Naive thymus-derived CD4-positive, alpha-beta T cell (primary cell): ENCODE measurements at places on chromosomes 4 and X. TPM values are rescaled to one million over a fixed set of nuclear protein-coding genes. Genes with fewer than 3 reads are reported as not detected.

MPC1L gene
- total RNA-seq = not detected in 2 replicates

C1QTNF7 gene
- total RNA-seq = not detected in 2 replicates

DNA sequence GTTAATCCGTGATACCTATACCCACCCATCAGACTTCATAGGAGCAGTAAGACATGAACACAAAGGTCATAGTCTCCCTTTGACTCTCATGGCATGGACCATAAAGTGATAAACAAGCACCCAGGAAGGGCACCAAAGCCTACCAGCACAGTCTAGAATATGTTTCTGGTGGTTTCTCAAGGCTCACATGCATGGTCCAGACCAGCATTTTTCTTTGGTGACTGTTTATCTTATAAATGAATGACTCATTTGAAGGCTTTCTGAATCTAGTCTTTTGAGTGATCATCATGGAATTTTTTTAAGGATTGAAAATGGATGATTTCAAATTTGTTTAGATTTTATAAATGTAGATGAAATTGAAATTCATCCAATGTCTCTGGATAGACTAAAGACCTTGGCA lies 32.0 kb upstream of the AMELX start:
- DNase-seq = no peak
- no peaks in the 10 kb centered on the region for H3K27me3 ChIP-seq
- no peaks in the 10 kb centered on the region for H3K36me3 ChIP-seq
- H3K4me1 ChIP-seq = no peaks in the 10 kb centered on the region
- no peak overlapping the region for H3K27ac ChIP-seq
- H3K4me3 ChIP-seq = no peak overlapping the region

GRCh38 chr4:138537731-138538490 lies 295.8 kb upstream of the SLC7A11 start:
- no peaks in the 10 kb centered on the region for H3K27me3 ChIP-seq
- H3K4me1 ChIP-seq = no peaks in the 10 kb centered on the region
- no peak for DNase-seq
- no peak overlapping the region for H3K27ac ChIP-seq
- H3K4me3 ChIP-seq = no peak overlapping the region
- no peaks in the 10 kb centered on the region for H3K36me3 ChIP-seq

GRCh38 chr4:2768921-2769336 lies 12.8 kb upstream of the TNIP2 start:
- no peak for DNase-seq
- no peaks in the 10 kb centered on the region for H3K27me3 ChIP-seq
- H3K27ac ChIP-seq = no peak overlapping the region
- H3K36me3 ChIP-seq = no peaks in the 10 kb centered on the region
- H3K4me1 ChIP-seq = no peaks in the 10 kb centered on the region
- H3K4me3 ChIP-seq = no peak overlapping the region

PAGE2B gene
- total RNA-seq = not detected

DNA sequence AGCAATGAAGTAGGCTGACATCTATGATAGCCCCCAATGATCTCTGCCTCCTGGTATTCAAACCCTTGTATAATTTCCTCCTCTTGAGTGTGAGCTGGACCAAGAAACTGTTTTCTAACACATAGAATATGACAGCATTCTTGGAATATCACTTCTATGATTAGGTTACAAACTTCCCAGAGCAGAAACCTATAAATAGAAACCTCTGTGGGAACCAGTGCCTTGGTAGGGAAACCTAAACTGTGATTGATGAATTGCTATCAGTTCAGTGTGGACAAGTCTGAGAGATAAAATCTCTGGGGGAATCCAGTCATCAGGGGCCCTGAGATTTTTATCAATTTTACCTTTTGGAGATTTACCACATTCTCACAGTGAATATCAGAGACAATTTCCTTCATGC lies 756.5 kb upstream of the AGA start:
- no peaks in the 10 kb centered on the region for H3K36me3 ChIP-seq
- no peak for DNase-seq
- no peaks in the 10 kb centered on the region for H3K4me1 ChIP-seq

DNA sequence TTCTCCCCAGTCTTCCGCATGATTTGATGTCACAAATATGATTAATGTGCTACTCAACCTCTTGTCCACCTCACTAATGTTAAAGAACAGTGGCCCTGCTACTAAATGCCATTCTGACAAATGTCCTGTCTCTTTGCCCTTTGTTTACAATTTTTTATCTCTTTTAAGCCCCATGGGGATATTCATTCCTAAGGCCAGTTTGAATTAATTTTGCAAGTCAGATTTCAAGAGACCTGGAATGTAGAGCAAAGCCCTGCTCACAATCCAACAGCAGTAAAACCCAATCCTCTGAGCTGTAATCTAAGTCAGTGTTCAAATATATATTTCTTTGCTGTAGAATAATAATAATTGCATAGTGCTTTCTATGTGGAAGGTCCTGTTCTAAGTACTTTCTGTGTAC lies 81.2 kb downstream of the LDB2 start:
- DNase-seq = no peak
- no peak overlapping the region for H3K27ac ChIP-seq
- no peaks in the 10 kb centered on the region for H3K4me1 ChIP-seq

- no peaks in the 10 kb centered on the region for H3K4me1 ChIP-seq
- no peaks in the 10 kb centered on the region for H3K27me3 ChIP-seq
- H3K27ac ChIP-seq = no peak overlapping the region
These were observed 652.9 kb downstream of the ADGRL3 start for GRCh38 chr4:61853041-61853440.

BEX1 gene
- total RNA-seq = 1.5 TPM

MOSPD2 gene
- 7.1 TPM for total RNA-seq

- H3K36me3 ChIP-seq = no peaks in the 10 kb centered on the region
- H3K27ac ChIP-seq = no peak overlapping the region
- DNase-seq = no peak
- no peaks in the 10 kb centered on the region for H3K4me1 ChIP-seq
- no peak overlapping the region for H3K4me3 ChIP-seq
These were observed 29.0 kb downstream of the CLDN22 start for GRCh38 chr4:183291070-183291469.

GRCh38 chrX:16718824-16719333 lies 533 bp upstream of the SYAP1 start:
- H3K27me3 ChIP-seq = no peaks in the 10 kb centered on the region
- no peaks in the 10 kb centered on the region for H3K4me1 ChIP-seq
- no peaks in the 10 kb centered on the region for H3K36me3 ChIP-seq
- no peak for DNase-seq
- H3K4me3 ChIP-seq = peak overlapping the region; percentile 95
- H3K27ac ChIP-seq = peak overlapping the region; percentile 99

- no peaks in the 10 kb centered on the region for H3K36me3 ChIP-seq
- no peak for DNase-seq
- no peak overlapping the region for H3K4me3 ChIP-seq
These were observed 138.8 kb downstream of the GABRG1 start for GRCh38 chr4:45985038-45985437.

DNA sequence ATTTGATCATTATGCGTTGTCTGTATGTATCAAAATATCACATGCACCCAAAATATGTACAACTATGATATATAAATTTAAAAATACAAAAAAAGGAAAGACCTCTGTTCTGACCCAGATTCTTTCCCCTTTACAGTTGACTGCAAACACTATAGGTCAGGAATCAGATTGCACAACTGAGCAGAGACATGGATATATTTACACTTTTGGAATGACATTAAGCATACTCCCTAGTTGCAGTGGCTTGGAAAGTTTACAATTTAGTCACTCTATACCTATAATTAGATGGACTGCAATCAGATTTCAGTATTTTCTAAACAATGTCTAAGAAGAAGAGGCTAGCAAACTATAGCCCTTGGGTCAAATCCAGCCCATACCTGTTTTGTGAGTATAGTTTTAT lies 98.5 kb upstream of the INPP4B start:
- no peaks in the 10 kb centered on the region for H3K36me3 ChIP-seq
- no peaks in the 10 kb centered on the region for H3K27me3 ChIP-seq

GRCh38 chr4:113113151-113113550 lies 63.7 kb downstream of the ANK2 start:
- no peaks in the 10 kb centered on the region for H3K36me3 ChIP-seq
- no peaks in the 10 kb centered on the region for H3K4me1 ChIP-seq
- DNase-seq = no peak

DNA sequence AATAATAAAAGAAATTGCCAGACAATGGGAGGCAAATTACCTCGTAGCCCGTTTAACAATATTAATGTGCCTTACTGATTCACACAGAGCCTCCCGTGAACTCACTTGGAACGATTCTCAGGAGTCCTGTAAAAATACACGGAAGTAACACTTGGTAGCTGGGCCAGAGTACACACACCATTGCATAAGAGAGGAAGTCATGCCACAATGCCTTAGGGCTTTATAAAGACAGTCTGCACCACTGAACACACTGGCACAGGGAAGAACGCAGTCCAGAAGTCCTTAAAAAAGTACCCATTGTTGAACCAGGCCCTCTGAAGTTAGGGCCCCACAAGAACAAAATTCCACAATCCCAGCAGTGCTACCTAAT lies 15.1 kb downstream of the SLC2A9 start:
- no peak overlapping the region for H3K4me3 ChIP-seq
- H3K4me1 ChIP-seq = no peaks in the 10 kb centered on the region
- H3K36me3 ChIP-seq = no peaks in the 10 kb centered on the region
- no peaks in the 10 kb centered on the region for H3K27me3 ChIP-seq
- DNase-seq = no peak

DNA sequence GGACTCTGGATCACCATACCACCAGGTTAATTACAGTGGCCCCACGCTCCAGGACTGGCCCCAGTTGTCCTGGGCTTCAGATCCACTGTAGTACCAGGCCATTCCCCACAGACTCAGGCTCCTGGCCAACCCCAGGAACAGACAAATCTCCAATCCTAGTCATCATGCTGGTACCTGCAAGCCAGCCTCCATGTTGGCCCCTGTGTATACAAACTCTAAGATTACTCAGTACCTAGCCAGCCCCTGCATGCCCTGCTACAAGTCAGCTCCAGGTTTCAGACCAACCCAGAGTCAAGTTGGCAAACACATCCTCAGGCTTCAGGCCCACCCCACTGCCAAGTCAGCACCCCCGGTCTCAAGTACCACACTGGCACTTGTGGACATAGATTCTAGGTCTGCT lies 85.9 kb downstream of the KLF8 start:
- no peaks in the 10 kb centered on the region for H3K36me3 ChIP-seq
- no peak overlapping the region for H3K27ac ChIP-seq
- H3K4me3 ChIP-seq = no peak overlapping the region
- DNase-seq = no peak

DNA sequence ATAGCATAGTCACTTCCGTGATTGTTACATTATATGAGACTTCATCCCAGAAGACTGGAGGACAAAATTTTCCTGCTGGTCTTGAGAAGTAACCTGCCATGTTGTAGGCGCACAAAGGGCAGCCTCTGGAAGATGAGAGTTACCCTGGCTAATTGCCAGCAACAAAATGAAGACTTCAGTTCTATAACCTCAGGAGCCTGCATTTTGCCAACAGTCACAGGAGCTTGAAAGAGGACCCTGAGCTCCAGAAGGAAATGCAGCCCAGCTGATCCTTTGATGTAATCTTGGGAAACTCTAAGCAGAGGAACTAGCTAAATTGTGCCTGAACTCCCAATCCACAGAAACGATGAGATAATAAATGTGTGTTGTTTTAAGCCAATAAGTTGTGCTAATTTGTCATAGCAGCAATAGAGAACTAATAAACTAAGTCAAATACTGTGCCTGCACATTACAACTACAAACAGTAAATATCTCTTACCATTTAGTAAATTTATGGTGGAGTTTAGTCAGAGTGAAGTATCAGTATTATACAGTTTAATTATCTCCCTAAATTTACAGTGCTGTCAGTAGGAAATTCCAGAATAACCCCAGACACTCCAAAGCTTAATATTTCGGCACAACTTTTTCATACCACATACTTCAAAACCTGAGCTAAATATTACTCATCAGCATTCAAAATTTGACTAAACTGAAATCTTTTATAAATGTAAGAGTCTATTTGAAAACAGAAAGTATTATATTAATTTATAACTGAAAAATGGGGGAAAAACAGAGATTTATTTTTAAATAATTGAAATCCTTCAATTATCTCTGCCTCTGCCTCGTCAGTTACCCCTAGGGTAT lies 90.1 kb upstream of the MAPK10 start:
- no peak overlapping the region for H3K4me3 ChIP-seq
- DNase-seq = no peak
- no peak overlapping the region for H3K27ac ChIP-seq
- H3K36me3 ChIP-seq = no peaks in the 10 kb centered on the region
- H3K27me3 ChIP-seq = no peaks in the 10 kb centered on the region

DNA sequence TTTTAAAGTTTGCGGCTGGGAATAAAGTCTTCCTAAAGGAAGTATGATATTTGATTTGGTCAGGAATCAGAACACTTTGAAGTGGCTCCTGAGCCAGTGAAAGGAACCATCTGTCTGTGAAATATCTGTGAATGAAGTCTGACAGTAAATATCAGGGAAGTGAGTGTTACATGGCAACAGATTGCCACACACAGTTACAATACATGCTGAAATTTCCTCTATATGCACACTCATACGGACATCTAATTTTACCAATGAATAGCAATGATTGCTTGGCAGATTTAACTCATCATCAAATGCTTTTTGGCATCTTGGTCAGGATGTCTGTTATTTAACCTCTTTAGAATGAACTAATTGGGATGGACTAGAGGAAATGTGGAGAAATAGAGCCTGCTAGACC lies 1023.8 kb downstream of the FAT4 start:
- H3K4me1 ChIP-seq = no peaks in the 10 kb centered on the region
- no peak overlapping the region for H3K27ac ChIP-seq
- H3K27me3 ChIP-seq = no peaks in the 10 kb centered on the region

- H3K27ac ChIP-seq = no peak overlapping the region
- H3K27me3 ChIP-seq = no peaks in the 10 kb centered on the region
- DNase-seq = no peak
- no peaks in the 10 kb centered on the region for H3K36me3 ChIP-seq
These were observed 15.6 kb downstream of the RPGR start for GRCh38 chrX:38311743-38312142.

PPP1R2C gene
- total RNA-seq = not detected in 2 replicates

GRCh38 chrX:108892501-108892900 lies 156.1 kb upstream of the IRS4 start:
- DNase-seq = no peak
- H3K4me1 ChIP-seq = no peaks in the 10 kb centered on the region
- no peaks in the 10 kb centered on the region for H3K27me3 ChIP-seq
- H3K4me3 ChIP-seq = no peak overlapping the region
- no peak overlapping the region for H3K27ac ChIP-seq
- no peaks in the 10 kb centered on the region for H3K36me3 ChIP-seq

GRCh38 chrX:16786791-16787735 lies 797 bp downstream of the TXLNG start:
- peak; percentile 25 for DNase-seq
- no peaks in the 10 kb centered on the region for H3K27me3 ChIP-seq
- peak overlapping the region; percentile 94 for H3K4me3 ChIP-seq

DNA sequence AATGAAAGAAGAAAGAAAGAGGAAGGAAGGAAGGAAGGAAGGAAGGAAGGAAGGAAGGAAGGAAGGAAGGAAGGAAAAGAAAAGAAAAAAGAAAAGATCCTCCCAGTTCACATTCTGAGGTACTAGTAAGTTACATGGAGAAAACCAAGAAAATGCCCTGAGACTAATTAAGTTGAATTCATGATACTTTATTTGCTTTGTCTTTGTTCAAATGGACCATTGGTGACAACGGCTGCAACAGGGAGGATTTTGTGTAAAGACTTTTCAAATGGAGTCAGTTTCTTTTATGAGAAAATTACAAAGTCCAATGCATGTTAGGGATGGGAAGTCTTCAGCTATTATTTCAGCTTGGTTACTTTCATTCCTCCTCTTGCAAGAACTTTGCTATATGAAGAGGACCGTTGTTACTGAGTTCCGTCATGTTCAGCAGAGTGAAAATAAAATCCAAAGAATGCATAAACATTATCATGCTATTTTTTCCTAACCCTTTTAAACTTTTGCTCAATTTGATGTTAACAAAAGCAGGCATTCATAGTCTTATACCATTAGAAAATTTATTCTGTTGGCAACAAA lies 8.3 kb downstream of the VCX3A start:
- no peaks in the 10 kb centered on the region for H3K4me1 ChIP-seq
- DNase-seq = no peak
- H3K36me3 ChIP-seq = no peaks in the 10 kb centered on the region
- no peak overlapping the region for H3K4me3 ChIP-seq
- no peak overlapping the region for H3K27ac ChIP-seq

ANXA3 gene
- total RNA-seq = not detected
